A673 (cell line): ENCODE measurements at places on chromosomes 2 and 18.

GRCh38 chr2:96546321-96546720 lies 9.8 kb downstream of the ARID5A start:
- DNase-seq, result no peak

DNA sequence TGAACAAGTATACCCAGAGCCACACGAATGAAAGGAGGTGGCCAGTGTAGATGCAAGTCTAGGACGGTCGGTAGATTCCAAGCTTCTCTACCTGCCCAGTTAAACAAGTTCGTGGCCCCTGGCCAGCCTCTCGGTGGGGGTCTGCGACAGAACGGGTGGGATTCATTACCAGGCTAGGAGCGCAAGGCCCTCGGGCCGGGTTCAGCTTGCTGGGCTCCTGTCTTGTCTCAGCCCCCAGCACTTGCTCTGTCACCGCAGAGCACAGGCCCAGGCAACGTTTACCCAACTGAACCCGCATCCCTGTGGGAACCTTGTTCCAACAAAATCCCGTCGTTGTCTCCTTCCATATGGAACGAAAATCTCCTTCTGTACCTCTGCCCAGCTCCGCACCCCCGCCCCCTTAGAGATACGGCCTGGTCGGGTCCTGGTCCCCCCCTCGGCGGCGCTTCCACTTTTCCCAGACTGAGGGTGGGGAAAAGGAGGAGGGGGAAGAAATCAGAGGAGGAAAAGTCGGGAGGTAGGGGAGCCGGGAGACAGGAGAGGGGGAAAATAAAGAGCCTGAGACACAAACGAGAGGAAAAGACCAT lies 1.9 kb upstream of the EMX1 start:
- DNase-seq, result no peak

DNA sequence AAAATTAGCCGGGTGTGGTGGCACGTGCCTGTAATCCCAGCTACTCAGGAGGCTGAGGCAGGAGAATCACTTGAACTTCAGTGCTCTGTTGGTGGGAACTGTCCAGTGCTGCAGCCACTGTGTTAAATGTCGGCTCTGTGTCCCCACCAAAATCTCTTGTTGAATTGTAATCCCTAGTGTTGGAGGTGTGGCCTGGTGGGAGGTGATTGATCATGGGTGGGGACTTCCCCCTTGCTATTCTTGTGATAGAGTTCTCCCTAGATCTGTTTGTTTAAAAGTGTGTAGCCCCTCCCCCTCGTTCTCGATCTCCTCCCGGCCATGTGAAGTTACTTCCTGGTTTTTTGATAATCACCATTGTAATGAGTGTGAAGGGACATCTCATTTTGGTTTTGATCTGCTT lies 9.8 kb upstream of the RPL31 start:
- DNase-seq, result no peak

GRCh38 chr2:99880148-99880963 lies 262.0 kb downstream of the AFF3 start:
- DNase-seq, result peak; percentile 1

DNA sequence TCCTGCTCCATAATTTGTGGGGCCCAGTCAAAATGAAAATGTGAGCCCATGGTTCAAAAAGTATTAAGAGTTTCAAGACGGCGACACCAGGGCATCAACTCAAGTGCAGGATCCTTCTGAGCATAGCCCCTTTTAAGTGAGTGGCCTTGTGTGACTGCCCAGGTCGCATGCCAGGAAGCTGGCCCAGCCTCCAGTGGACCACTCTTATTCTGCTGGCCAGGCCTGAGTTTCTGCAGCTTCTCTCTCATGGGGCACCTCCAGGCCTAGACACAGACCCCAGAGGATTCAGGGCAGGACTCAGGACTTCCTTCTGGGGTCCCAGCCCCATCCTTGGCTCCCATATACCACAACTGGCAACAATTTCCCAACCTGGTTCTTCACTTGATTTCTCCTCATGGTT lies 83.5 kb upstream of the HAAO start:
- no peak for DNase-seq

GRCh38 chr2:190214426-190215194 lies 105.0 kb downstream of the HIBCH start:
- DNase-seq, result no peak

DNA sequence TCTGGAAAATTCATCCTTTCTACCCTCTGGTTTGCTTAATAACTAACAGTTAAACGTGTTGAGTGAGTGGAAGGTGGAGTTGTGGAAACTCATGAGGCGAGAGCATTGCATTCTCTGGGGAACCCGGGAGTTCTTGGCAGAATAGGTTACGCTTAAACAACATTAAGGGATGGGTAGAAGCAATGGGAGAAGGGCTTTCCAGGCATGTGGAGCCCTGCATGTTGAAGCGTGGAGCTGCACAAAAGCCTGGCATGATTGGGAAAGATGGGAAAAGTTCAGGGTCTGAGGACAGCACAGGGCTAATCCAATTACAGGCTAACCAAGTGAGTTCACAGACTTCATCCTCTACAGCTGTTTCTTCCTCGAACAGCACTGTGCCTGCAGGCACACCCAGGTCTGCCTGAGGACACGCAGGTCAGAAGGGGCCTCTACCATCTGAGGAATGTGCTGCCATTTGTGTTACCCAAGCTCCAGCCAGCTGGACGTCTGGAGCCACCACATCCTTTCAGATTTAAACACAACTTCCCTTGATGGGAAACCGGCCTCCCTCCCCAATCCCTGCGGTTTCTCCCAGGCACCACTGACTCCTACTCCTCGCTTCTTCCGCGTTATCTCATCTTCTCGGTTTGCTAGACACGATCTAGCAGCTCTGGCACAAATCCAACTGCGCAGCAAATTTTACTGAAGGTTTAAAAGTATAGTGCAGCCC lies 164.2 kb downstream of the ANTXR1 start:
- no peak for DNase-seq

DNA sequence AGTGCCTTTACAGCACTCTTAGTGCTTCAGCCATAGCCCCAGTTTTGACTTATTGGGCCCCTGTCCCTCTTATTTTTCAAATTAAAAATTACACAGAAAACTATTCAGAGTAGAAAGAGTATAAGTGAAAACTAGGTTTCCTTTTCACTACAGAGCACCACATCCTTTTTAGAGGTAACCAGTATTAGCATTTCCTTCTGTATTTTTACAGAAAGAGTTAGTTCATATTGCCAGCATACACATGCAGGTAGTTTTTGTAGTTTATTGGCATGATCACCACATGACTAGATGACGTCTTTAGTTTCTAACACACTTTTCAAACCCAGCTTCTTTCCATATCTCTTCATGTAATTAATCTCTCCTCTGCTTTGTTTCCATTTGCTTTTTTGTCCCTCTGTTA lies 66.4 kb downstream of the UBE2E3 start:
- DNase-seq, result no peak

- DNase-seq, result no peak
These were observed 20.0 kb upstream of the KYNU start for GRCh38 chr2:142857256-142858164.

- peak; percentile 90 for DNase-seq
These were observed 62.6 kb upstream of the STK17B start for GRCh38 chr2:196233805-196234475.

DNA sequence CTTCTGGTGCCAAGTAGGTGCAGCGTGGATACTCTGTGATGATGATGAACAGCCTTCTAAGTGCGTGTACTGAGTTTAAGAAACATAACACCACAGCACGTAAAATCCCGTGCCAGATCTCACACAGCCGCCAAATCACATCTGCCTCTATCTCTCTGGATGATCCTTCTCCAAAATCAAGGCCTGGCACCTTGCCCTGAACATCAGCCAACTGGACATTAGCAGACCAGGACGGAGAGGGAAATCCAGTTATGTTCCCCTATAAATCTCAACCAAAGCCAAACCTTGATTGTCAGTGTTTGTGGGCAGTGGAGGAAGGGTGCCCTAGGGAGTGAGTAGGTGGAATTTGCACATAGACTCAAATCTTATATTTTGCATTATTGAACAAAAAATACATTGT lies 164.3 kb downstream of the MIB1 start:
- no peak for DNase-seq

DNA sequence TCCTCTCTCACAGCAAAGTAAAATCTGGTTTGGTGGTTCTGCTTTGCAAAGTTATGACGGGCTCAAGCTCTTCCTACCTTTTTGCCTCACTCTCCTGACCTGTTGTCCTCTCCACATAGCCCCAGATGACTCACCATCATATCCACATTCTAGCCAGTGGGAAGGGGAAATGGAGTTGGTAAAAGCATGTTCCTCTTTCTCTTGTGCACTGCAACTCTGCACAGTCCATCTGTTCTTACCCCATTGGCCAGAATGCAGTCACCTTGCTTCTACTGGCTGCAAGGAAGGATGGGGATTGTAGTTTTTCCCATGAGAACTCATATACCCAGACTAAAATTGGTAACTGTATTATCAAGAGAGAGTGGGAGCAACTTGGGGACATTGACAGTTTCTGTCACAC lies 50.4 kb upstream of the SMIM21 start:
- DNase-seq, result no peak

- no peak for DNase-seq
These were observed 8.6 kb upstream of the NCOA1 start for GRCh38 chr2:24482251-24482971.

DNA sequence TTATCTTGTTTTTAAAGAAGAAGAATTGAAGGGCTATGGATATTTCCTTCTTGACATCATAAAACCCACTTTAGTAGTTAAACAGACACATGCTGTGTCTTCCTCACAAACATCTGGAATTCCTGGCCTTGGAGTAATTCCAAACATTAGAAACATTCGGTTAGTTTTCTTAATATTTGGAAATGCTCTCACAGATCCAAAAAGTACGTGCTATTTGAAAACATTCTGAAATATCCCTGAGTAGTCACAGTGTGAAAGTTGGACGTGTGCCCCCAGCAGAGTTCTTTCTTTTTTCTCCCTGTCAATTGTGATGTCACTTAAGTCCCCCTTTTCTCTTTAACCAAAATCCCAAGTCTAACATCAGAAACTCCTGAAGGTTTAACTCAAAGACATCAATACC lies 91.3 kb downstream of the ANTXR1 start:
- DNase-seq, result no peak

DNA sequence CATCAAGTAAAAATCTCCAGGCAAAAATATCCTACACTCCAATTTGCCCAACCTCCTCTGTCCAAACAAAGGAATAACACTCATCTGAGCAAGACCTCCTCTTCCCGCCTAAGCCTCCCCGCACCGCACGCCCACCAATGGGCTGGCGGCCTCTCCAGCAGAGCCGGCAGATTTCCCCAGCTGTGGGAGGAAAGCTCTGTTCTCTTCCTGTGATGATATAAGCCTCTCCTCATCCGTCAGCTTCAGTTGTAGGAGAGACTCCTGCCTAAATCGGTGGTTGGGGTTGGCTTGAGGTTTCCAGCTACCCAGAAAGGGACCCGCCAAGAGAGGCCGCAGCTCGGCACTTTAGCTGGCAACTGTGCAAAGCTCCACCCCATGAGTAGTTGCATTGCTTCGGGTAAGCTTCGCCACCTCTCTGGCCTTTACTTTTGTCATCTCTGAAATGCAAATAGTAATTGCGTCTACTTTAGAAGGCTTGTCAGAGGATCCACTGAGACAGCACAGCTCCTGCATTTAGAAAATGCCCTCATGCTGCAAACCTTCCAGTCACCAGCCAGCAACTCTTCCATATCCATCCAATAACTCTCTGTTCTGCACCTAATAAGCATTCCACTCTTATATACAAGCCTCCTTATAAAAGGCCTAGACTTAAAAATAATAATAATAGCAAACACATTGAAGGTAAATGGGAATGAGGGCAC lies 146.4 kb downstream of the MYT1L start:
- no peak for DNase-seq

- no peak for DNase-seq
These were observed 450 bp downstream of the KCNH7 start for GRCh38 chr2:162838136-162838497.

- no peak for DNase-seq
These were observed 37.4 kb upstream of the ANKRD62 start for GRCh38 chr18:12056034-12056883.

DNA sequence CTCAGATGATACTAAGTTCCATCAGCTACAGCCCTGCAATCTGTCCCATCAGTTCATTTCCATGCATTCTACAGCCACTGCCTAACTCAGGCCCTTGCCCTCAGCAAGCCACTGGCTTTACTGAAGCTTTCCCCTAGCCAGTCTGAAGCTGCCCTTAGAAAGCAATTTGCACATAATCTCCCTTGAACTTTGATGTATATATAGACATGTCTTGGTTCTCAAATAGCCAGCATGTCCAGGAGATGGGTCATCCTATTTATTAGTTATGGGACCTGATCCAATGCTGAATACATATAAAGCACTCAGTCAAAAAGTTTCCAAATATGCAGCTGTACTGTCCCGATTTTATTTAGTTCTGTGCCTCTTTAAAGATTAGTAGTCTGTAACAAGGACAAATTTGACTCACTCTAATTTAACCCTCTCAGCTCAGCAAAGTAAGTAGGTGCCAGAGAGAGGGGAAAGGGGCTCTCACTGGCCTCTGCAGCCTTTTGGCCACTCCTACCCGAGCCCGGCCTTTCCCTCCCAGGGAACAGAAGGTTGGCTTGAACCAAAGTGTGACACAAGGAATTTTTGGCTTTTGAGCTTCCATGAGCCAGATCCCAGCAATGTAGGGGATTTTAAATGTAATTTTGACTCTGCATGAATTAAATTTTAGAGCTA lies 70.7 kb downstream of the CCDC93 start:
- DNase-seq, result no peak

DNA sequence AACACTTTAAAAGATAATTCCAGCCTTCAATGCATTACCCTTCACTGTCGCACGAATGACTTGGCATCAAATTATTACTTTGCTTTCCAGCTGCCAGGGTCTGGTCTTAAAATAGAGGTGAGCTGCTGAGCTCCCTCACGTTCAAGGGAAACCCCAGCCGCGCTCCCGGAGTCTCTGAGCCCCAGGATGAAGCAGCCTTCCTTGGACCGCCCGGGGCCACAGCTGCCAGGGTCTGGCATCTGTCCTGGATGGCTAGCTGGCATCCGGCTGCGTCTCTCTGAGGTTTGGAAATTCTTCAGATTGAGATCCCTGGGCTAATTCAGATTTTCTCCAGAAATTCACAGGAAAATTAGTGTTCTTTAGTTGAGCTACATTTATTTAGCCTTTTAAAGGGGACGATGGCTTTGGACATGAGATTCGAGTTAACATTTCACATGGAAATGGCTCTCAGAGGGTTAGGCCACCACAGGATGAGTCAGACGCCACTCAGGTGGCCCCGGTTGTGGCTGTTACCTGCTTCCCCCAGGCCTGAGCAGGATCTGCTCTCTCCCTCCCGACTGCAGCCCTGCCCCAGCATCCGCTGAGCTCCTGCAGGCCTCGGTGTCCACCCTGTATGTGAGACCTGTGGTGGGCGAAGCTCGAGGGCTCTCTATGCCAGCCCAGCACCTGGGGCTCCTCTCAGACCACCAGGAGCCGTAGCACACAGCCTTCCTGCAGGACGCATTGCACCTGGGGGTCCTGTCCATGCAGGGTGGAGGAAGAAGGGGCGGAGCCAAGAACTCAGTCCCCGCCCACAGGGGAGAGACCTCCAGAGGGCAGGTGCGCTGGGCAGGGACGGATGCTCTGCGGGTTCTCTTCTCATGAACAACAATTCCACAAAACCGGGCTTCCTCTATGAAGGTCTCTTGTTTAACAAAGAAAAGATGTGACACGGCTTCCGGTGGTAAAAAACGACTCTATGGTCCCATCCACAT lies 255.5 kb downstream of the TWIST2 start:
- no peak for DNase-seq

- no peak for DNase-seq
These were observed 65.2 kb upstream of the SNTG2 start for GRCh38 chr2:885230-886071.

- DNase-seq, result no peak
These were observed 75.9 kb upstream of the CAB39 start for GRCh38 chr2:230636684-230637271.
